Panc1 (cell line): ENCODE measurements at places on chromosomes 1 and 21. TPM values are rescaled to one million over a fixed set of nuclear protein-coding genes. Genes with fewer than 3 reads are reported as not detected.

DNA sequence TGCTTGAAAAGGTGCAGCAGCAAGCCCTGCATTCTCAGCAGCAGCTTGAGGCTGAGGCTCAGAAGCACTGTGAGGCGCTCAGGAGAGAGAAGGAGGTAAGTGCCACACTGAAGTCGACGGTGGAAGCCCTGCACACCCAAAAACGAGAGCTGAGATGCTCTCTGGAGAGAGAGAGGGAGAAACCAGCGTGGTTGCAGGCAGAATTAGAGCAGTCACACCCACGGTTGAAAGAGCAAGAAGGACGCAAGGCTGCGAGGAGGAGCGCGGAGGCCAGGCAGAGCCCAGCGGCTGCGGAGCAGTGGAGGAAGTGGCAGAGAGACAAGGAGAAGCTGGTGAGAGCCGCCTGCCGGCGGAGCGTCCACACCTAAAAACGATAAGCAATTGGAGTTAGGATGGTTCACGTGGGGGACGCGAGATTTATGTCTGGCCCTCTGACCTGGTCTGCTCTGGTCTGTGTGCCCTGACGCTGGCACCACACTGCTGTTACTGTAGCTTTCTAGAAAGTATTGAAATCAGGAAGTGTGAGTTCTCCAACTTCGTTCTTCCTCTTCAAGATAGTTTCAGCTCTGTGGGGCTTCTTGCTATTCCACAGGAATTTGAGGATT is 26.7 kb upstream of the DIP2A start:
- H3K27ac ChIP-seq = no peak overlapping the region
- H3K27me3 ChIP-seq = no peaks in the 10 kb centered on the region
- no peak for DNase-seq
- H3K36me3 ChIP-seq = no peaks in the 10 kb centered on the region
- H3K4me3 ChIP-seq = no peak overlapping the region

- H3K27ac ChIP-seq = no peak overlapping the region
- DNase-seq = no peak
- H3K4me3 ChIP-seq = no peak overlapping the region
Observed at GRCh38 chr1:63671514-63671913, 78.3 kb downstream of the PGM1 start.

DNA sequence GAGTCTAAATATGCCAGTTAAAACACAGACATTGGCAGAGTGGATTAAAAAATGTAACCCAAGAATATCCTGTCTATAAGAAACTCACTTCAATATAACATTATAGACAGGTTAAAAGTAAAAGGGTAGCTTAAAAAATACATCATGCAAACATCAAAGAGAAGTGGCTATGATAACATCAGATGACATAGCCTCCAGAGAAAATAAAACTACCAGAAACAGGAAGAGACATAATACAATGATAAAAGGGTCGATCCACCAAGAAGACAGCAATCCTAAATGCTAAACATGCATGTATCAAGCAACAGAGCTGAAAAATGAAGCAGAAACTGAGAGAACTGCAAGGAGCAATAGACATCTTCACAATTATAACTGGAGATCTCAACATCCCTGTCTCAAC is 190.2 kb upstream of the NR5A2 start:
- H3K27ac ChIP-seq = no peak overlapping the region
- no peaks in the 10 kb centered on the region for H3K4me1 ChIP-seq
- H3K4me3 ChIP-seq = no peak overlapping the region

DNA sequence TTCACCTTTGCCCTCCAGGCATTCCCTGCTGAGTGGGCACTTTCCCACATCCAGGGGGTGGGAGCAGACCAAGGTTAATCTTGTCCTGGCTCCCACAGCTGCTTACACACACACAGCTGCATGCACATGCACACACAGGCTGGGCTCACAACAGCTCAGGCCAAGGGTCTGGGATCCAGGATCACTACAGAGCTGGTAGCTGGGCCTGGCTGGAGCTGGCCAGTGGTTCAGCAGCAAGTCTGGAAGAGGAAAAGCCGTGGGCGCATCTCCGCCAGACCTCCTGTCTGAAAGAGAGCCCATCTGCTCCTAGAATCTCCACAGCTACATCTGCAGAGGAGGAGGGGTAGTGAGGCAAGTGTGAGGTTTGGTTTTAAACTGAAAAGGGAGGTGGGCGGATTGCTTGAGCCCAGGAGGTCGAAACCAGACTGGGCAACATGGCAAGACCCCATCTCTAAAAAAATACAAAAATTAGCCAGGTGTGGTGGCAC is 3.8 kb downstream of the CDK18 start:
- H3K27me3 ChIP-seq = peaks cover 4% of the 10 kb centered on the region
- DNase-seq = no peak
- H3K4me1 ChIP-seq = peaks cover 4% of the 10 kb centered on the region; the same call in 1 of the 2 replicates
- peaks cover 5% of the 10 kb centered on the region; the same call in 1 of the 2 replicates for H3K36me3 ChIP-seq
- H3K4me3 ChIP-seq = no peak overlapping the region
- no peak overlapping the region for H3K27ac ChIP-seq

DNA sequence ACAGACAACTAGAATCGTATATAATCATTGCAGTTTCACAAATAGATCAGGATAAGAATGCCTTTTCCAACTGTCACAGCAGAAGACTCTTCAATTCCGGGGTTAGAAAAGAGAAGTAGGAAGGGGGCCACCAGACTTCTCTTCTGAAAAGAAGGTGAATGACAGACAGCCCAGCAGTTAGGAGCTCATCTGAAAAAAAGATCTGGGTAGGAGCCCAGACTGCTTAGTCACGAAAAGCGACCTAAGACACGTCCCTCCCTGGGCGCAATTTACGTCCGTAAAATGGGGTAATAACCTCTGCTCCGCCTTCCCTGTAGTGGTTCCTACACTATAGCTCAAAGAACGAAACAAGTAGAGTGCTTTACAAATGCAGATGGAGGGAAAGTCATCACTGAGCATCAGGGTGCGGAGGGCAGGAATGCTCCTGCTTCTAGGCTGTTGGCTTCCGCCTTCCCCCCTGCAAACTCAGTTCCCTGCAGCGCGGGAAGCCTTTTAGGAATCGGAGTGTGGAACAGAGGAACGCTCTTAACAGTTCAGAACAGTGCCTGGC is 582 bp downstream of the ORC1 start:
- peak overlapping the region; percentile 99 for H3K27ac ChIP-seq
- H3K4me1 ChIP-seq = peaks cover 16% of the 10 kb centered on the region; the same call in 1 of the 2 replicates
- peak; percentile 46 for DNase-seq
- H3K36me3 ChIP-seq = peaks cover 9% of the 10 kb centered on the region

- H3K27ac ChIP-seq = 0 out of 2 replicates have a peak within 1 kb of the TSS, but pooled peaks have one; percentile 29
- peaks cover 8% of the 10 kb centered on the region; the same call in 1 of the 2 replicates for H3K27me3 ChIP-seq
- H3K4me1 ChIP-seq = 0 out of 2 replicates have a peak, but pooled peaks cover 3% of the 10 kb centered on the region
- H3K4me3 ChIP-seq = peak within 1 kb of the TSS; percentile 55
Observed at GRCh38 chr1:170664093-170664827, at the start of gene PRRX1. Gene PRRX1, plus strand, starts transcription at chr1:170664131. Its CDS starts 88 bp downstream, at chr1:170664219.

GRCh38 chr1:118960026-118960561 is 28.0 kb downstream of the TBX15 start:
- no peaks in the 10 kb centered on the region for H3K4me1 ChIP-seq
- no peaks in the 10 kb centered on the region for H3K27me3 ChIP-seq
- no peak overlapping the region for H3K27ac ChIP-seq
- H3K36me3 ChIP-seq = no peaks in the 10 kb centered on the region
- no peak for DNase-seq
- H3K4me3 ChIP-seq = no peak overlapping the region

- no peaks in the 10 kb centered on the region for H3K36me3 ChIP-seq
- no peak for DNase-seq
- H3K4me3 ChIP-seq = no peak overlapping the region
- H3K27ac ChIP-seq = no peak overlapping the region
- no peaks in the 10 kb centered on the region for H3K4me1 ChIP-seq
Observed at GRCh38 chr1:202837746-202838262, 27.1 kb downstream of the PCAT6 start.

DNA sequence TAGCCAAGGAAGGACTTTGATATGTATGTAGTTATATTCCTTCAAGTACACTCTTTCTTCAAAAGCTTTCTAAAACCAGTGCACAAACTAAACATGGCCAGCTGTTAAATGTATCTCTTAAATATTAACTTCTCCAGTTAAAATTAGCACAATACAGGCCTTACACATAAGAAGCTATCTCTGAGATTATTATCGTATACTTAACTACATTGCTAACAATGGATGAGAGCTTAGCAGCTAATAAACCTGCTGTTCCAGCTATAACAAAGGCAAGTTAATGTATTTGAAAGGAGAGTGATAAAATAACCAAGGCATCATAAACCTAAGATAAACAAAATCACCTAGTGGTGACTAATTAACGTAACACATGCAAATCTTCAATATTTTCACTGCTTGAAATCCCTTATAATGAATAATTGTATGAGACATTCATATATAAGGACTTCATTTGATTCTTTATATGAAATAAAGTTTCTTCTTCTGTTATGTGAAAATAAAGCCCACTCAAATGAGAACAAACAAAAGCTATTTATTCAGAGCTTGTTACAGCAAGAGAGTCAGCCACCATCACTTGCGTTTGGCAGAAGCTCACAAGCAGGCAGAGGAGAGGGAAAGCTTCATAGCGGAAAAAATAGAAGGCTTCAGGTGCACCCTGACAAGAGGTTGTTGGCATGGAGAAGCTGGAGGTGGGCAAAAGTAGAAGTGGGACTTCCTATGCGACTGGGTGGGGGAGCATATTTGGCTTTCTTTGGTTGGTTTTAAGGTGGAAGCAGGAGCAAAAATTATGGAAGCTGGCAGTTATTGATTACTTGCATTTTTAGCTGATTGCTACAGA is 274.1 kb upstream of the CHRM3 start:
- DNase-seq = no peak
- H3K27me3 ChIP-seq = no peaks in the 10 kb centered on the region
- H3K36me3 ChIP-seq = no peaks in the 10 kb centered on the region
- H3K27ac ChIP-seq = no peak overlapping the region
- H3K4me3 ChIP-seq = no peak overlapping the region
- no peaks in the 10 kb centered on the region for H3K4me1 ChIP-seq

GRCh38 chr21:32978331-32979270 is 47.1 kb upstream of the OLIG2 start:
- H3K4me1 ChIP-seq = no peaks in the 10 kb centered on the region
- H3K27ac ChIP-seq = no peak overlapping the region
- 0 out of 2 replicates have a peak, but pooled peaks cover 2% of the 10 kb centered on the region for H3K27me3 ChIP-seq
- no peak for DNase-seq
- H3K36me3 ChIP-seq = no peaks in the 10 kb centered on the region

- H3K4me3 ChIP-seq = no peak overlapping the region
- H3K27ac ChIP-seq = no peak overlapping the region
- no peaks in the 10 kb centered on the region; the same call in 1 of the 2 replicates for H3K36me3 ChIP-seq
- no peak for DNase-seq
Observed at GRCh38 chr1:224251741-224252146, 68.7 kb downstream of the DEGS1 start.

DNA sequence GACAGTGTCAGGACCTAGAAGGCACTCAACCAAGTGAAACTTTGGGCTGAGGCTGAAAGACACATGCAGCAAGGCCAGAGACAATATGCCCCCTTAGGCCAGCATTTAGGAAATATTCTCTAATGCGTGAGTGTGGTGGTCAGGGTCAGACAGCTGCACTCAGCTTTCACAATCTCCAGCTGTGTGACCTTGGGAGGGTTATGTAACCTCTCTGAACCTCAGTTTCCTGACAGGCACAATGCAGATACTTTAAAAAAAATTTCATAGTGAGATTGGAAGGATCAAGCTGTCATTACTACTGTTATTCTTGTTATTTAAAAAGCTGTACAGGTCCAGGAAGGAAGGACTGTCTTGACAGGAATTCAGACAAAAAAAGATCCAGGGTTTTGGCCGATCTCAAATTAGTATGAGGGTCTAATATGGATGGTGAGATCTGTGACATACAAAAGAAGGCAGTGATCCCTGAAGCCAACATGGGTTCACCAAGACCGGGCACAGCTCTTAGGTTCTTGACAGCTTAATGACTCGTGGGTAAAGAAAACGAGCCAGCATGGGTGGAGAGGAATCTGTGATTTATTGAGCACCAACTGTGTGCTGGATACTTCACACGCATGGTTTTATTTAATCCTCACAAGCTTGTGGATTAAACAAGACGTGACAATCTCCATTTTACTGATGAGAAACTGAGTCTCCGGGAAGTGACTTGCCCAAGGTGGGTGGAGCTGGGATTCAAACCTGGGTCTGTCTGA is 54.6 kb upstream of the POU3F1 start:
- no peak overlapping the region for H3K4me3 ChIP-seq
- no peaks in the 10 kb centered on the region for H3K27me3 ChIP-seq
- no peaks in the 10 kb centered on the region for H3K4me1 ChIP-seq
- no peak overlapping the region for H3K27ac ChIP-seq
- no peak for DNase-seq

GRCh38 chr1:176144526-176144925 is 62.6 kb downstream of the COP1 start:
- no peaks in the 10 kb centered on the region for H3K27me3 ChIP-seq
- H3K36me3 ChIP-seq = no peaks in the 10 kb centered on the region
- H3K4me1 ChIP-seq = no peaks in the 10 kb centered on the region
- no peak for DNase-seq
- H3K4me3 ChIP-seq = no peak overlapping the region

- H3K36me3 ChIP-seq = no peaks in the 10 kb centered on the region
- H3K27ac ChIP-seq = no peak overlapping the region
- DNase-seq = no peak
- no peak overlapping the region for H3K4me3 ChIP-seq
- no peaks in the 10 kb centered on the region for H3K27me3 ChIP-seq
Observed at GRCh38 chr1:30872033-30872947, 36.3 kb downstream of the SDC3 start.

GRCh38 chr1:88327391-88328267 is 356.4 kb upstream of the PKN2 start:
- peaks cover 9% of the 10 kb centered on the region; the same call in 1 of the 2 replicates for H3K4me1 ChIP-seq
- H3K4me3 ChIP-seq = no peak overlapping the region
- peak; percentile 78 for DNase-seq
- no peak overlapping the region; the same call in 1 of the 2 replicates for H3K27ac ChIP-seq

RHCE gene
- total RNA-seq = not detected

BTBD19 gene
- total RNA-seq = 2.6 TPM

NASP gene
- 193 TPM for total RNA-seq

CIART gene
- total RNA-seq = 3.4 TPM

GJB4 gene
- not detected for total RNA-seq

CCDC24 gene
- 24.4 TPM for total RNA-seq

OLIG2 gene
- not detected for total RNA-seq

HYI gene
- 55.3 TPM for total RNA-seq
